ENCODE measurements at places on chromosomes 5 and 9.

DNA sequence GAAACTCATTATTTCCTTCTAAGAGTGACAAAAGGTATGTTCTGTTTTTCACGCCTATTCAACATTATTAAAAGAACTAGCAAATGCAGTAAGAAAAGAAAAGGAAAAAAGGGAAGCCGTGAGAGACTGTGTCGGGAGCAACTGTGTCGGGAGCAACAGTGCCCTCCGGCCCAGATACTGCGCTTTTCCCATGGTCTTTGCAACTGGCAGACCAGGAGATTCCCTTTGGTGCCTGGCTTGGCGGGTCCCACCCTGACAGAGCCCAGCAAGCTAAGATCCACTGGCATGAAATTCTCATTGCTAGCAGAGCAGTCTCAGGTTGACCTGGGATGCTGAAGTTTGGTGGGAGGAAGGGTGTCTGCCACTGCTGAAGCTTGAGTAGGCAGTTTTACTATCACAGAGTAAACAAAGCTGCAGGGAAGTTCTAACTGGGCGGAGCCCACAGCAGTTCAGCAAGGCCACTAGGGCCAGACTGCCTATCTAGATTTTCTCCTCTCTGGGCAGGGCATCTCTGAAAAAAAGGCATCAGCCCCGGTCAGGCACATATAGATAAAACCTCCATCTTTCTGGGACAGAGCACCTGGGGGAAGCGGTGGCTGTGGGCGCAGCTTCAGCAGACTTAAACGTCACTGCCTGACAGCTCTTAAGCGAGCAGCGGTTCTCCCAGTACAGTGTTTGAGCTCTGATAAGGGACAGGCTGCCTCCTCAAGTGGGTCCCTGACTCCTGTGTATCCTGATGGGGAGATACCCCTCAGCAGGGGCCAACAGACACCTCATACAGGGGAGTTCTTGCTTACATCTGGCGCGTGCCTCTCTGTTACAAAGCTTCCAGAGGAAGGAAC lies 1237.4 kb upstream of the CDH18 start:
- no peak for DNase-seq

GRCh38 chr5:97009212-97009898 lies 73.5 kb downstream of the LNPEP start:
- no peak for DNase-seq

DNA sequence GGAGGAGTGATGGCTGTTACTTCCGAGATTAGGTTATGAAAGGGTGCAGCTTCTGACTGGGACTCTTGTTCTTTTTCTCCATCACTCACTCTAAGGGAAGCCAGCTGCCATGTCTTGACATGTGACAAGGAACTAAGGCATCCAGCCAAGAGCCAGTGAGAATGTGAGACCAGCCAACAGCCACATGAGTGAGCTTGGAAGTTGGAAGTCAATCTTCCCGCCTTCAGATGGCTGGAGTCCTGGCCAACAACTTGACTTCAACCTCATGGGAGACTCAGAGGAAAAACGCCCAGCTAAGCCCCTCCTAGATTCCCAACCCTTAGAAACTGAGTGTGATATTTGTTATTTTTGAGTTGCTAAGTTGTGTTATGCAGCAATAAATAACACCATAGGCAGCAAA lies 201.1 kb downstream of the SNX18 start:
- DNase-seq: no peak

- DNase-seq: no peak
These were observed 656.3 kb downstream of the ANXA1 start for GRCh38 chr9:73807952-73808351.

GRCh38 chr5:51995773-51996306 lies 612.6 kb downstream of the ISL1 start:
- DNase-seq: no peak

GRCh38 chr5:18420711-18421110 lies 786.5 kb downstream of the TAF11L14 start:
- DNase-seq: no peak

GRCh38 chr9:87725356-87725899 lies 491 bp upstream of the CTSL start:
- no peak for DNase-seq

DNA sequence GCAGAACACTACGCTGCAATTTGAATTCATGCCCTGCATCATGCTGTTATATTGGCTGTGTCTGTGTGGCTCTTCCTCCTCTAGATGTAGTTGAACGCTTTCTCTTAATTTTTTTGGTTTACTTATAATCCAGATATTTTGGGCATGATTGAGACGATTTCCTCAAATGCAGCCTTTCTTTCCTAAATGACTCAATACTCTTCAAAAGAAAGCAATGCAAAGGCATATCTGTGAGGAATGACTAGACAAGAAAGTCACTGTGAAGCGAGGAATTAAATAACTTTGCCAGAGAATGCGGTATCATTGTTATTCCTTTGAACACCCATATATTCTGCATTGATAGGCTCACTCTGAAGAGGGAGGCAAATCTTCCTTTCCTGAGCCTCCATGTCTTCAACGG lies 152.8 kb downstream of the YIPF5 start:
- no peak for DNase-seq

- DNase-seq: no peak
These were observed 96.8 kb downstream of the PHF2 start for GRCh38 chr9:93673021-93673838.

GRCh38 chr9:81472701-81473100 lies 216.6 kb downstream of the TLE1 start:
- DNase-seq: no peak

- DNase-seq: no peak
These were observed 38.5 kb downstream of the ADAMTS16 start for GRCh38 chr5:5178580-5178979.

DNA sequence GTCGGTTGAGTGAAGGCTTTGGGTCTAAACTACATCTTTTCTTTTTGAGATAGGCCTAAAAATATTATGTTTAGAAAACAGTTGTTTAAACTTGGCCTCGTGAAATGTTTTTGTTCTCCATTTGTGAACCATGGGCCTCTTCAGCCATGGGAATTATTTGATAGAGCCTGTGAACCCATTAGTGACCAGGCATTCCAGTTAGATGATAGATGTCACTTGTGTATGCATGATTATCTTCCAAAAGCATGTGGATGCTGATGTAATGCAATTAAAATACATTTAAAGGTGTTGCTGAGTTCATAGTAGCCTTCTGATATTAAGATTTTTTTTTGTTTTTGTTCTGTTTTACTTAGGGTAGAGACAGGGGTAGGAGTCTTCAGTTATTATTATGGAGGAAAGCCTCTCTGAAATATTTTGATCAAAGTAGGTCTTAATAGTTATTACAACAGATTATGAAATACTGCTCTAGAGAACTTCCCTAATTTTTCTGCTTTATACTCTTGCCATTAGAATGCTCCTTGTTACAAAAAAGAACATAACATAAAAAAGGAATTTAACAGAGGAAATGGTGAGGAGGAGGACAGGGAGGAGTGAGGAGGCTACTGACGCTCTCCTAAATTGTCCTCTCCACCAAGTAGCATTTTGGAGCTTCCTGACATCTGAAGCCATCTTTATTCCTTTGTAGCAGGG lies 32.9 kb downstream of the CPEB4 start:
- DNase-seq: no peak

DNA sequence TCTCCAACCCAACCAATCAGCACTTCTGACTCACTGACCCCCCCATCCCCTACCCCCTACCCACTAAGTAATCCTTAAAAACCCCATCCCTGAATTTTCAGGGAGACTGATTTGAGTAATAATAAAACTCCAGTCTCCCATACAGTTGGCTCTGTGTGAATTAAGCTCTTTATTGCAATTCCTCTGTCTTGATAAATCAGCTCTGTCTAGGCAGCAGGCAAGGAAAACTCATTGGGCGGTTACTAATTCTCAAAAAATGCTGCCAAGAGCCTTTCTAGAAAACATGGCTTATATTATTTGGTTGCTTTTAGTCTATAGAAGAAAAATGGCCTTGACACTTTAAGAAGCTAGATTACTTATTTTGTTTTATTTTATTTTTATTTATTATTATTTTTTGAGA lies 131.7 kb downstream of the SUSD1 start:
- DNase-seq: no peak

DNA sequence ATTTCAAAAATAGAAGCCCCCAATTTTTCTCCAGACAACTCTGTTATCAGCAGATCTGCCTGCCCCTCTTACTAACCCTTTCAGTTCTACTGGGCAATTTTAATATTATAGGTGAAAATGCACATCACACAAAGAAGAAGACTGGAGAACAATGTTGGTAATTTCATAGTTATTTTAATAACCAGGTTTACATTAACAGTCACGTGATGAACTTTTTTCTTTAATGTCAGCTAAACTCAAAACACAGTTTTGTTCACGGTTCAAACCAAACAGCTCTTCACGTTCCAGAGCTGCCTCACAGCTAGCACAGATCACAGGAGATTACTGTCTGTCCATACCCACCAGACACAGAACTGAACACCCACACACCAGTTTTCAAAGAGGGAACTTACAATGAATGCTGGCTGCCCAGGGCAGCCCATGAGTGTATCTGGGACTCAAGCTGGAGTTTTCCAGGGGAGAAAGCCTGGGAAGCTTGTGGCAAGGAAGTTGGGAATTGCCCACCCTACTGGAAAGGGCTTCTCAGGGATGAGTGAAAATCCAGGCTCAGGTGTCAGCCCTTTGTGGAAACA lies 119.1 kb downstream of the DPYSL3 start:
- no peak for DNase-seq

- peak; percentile 44 for DNase-seq
These were observed at the start of gene CORO2A for GRCh38 chr9:98192503-98193335. TSS of gene CORO2A (minus strand) at chr9:98192637. CDS start at chr9:98157660, 34,977 bp downstream.

DNA sequence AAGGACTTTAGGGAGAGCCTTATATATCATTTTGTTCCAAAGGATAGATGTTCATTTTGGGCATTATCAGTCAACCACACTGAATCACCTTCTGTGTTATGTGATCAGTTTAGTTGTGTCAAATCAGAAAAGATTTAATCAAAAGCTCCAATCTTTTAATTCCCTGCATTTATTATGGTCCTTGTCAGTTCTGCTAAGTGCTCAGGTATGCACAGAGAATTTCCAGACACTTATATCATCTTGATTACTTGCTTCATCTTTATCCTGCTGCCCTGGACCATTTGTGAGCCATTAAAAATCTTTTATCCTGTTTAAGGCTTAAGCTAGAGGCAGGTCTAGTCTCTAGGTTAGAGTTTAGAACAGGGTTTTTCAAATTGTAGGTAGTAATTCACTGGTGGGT lies 179.1 kb downstream of the CWC27 start:
- no peak for DNase-seq

GRCh38 chr5:150263801-150264621 lies 25.6 kb downstream of the CAMK2A start:
- no peak for DNase-seq

DNA sequence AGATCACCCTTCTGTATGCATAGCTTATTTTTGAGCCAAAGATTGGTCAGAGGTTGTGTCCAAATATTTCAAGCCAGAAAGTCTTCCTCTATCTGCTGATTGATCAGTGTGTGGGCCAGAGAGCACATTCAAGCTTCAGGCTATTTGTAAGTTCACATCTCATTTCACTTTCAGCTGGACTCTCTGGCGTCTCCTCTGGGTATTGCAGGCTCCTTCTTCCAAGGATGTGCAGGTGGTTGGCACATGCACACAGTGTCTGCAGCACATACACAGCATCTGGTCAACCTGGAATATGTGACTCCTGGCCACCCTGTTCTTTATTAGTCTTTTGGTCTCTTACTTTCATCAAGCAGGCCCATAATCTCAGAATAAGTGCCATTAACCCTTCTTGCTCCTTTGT lies 516.1 kb downstream of the ANXA1 start:
- DNase-seq: no peak

GRCh38 chr9:91243029-91243428 lies 118.7 kb downstream of the AUH start:
- no peak for DNase-seq

GRCh38 chr9:89022001-89022759 lies 30.9 kb downstream of the S1PR3 start:
- DNase-seq: no peak

GRCh38 chr9:12798066-12798770 lies 23.4 kb downstream of the LURAP1L start:
- no peak for DNase-seq

DNA sequence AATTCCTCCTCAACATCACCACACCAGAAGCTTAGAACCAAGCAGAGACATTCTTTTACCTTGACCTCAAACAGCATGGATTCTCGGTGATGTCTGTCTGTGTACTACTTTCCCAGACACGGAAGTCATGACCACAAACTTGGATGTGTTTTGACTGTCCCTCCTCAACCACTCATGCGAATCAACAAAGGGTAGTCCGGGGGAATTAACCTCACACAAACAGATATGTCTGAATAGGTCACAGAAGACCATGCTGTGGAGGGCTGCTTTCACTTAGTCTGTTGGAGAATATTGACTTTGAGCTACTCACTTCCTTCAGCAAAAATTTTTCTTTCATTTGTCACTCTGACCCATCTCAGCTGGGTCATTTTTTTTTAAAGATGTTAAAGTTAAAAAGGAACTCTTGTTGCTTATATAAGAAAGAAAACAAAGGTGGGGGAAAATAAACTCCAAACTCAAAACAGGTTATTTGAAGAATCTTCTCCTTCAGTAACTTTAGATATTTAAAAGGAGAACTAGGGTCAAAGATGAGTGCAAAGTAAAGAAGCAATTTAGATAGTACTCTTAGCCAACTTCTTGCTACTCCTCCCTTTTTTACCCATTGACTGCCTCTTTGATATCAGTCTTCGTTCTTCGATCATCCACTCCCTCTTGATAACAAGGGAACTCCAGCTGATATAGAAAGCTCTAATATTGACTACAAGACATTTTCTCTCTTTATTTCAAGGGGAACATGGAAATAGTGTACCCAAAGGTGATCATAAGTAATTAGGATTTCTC lies 343.4 kb upstream of the CDH6 start:
- DNase-seq: no peak

DNA sequence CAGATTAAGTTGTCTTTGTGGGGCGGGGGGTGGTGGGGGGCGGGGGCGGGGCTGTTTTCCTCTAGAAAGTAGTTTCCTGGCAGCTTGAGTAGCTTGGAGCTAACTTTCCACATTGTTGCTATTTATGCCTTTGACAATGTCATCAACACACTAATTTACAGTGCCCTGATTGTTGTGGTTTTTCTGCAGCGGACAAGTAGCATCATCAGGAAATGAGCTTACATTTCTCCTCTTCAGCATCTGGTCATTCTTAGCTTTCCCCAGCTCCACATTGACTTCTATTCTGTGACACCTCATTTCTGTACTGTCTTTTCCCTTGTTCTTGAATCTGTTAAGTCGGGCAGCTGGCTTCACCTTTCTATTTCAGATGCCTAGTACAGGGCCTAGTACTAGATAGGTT lies 112.3 kb upstream of the RAD23B start:
- DNase-seq: no peak

DNA sequence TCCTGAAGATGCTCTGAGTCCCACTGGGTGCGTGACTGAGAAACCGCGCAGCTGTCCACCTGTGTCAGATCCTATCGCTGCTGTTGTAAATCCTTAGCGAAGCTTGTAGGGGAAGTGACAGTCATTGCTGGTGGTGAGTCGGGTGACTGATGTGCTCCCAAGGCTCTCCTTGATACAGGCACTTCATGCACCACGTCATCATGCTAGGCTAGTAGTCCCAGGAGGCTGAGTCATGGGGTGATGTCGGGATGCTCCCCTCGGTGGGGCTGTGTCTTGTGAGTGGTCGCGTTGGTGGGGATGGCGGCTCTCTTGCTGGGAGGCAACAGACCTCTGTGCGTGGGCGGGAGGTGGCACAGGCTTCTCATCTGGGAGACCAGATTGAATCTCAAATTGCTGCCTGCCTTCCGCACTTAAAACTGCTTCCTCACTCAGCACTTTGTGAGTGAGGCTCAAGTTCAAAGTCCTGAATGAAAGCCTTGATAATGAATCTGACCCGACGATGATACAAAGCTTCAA lies 84.7 kb downstream of the CSNK1A1 start:
- DNase-seq: no peak
